HCT116 (cell line): ENCODE measurements at places on chromosomes 13 and 19. TPM values are rescaled to one million over a fixed set of nuclear protein-coding genes. Genes with fewer than 3 reads are reported as not detected.

SULT2B1 gene
- 4.8 TPM for total RNA-seq

LMTK3 gene
- 19.9 TPM for total RNA-seq

TRAPPC6A gene
- total RNA-seq: 26.9 TPM

TPGS1 gene
- 19.1 TPM for total RNA-seq

TEX101 gene
- total RNA-seq: not detected

SLC44A2 gene
- total RNA-seq: 90.9 TPM

F10 gene
- total RNA-seq: 4.0 TPM

KDELR1 gene
- total RNA-seq: 212 TPM

GRCh38 chr19:53994811-53995210 is 3.4 kb downstream of the CACNG6 start:
- peaks cover 14% of the 10 kb centered on the region; the same call in 1 of the 2 replicates for H3K4me1 ChIP-seq
- no peaks in the 10 kb centered on the region for H3K27me3 ChIP-seq
- H3K27ac ChIP-seq: no peak overlapping the region
- no peak overlapping the region for H3K4me3 ChIP-seq
- H3K36me3 ChIP-seq: no peaks in the 10 kb centered on the region

DNA sequence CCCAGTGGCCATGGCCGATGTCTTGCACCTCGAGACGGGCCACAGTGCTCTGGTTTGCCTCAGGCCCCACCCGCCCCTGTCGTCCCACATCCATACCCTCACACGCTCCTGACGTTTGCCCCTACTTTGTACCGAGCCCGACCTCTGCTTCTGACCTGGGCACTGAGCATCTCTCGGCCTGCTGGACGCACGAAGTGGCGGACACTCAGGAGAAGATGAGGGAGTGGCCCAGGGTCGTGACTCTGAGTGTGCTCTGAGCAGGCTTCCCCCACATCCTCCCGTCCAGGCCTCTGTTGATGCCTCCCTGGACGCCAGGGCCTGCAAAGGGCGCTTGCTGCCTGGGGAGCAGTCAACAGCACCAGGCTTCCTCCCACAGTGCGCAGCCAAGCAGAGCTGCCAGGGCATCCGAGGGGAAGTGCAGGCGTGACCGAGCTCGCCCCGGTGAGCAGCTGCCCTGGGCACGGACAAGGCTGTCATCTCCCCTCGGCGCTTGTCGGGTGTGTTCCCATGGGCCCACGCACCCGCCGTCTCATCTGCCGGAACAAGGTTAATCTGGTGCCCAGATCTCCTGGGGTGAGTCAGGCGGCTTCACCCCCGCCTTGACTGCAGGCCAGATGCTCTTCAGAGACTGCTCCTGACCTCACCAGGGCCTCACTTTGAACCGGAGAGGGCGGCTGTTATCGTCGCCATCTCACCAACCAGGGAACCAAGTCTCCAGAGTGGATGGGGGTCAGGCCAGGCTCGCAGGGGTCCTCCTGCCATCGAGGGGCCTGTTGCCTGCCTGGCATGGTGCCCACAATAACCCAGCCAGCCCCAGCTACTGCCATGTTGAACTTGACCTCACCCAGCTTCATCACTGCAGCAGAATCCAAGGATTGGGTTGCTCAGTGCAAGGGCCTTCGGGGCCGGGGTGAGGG is 27.2 kb downstream of the COMP start:
- peaks cover 38% of the 10 kb centered on the region for H3K4me1 ChIP-seq
- H3K27ac ChIP-seq: peak overlapping the region; percentile 15; the same call in 1 of the 2 replicates
- no peak for DNase-seq
- peak overlapping the region; percentile 22; the same call in 1 of the 2 replicates for H3K4me3 ChIP-seq
- no peaks in the 10 kb centered on the region for H3K36me3 ChIP-seq

- H3K27me3 ChIP-seq: no peaks in the 10 kb centered on the region
- H3K36me3 ChIP-seq: no peaks in the 10 kb centered on the region
Measured at GRCh38 chr13:72165276-72165675, 298.3 kb upstream of the DACH1 start.

DNA sequence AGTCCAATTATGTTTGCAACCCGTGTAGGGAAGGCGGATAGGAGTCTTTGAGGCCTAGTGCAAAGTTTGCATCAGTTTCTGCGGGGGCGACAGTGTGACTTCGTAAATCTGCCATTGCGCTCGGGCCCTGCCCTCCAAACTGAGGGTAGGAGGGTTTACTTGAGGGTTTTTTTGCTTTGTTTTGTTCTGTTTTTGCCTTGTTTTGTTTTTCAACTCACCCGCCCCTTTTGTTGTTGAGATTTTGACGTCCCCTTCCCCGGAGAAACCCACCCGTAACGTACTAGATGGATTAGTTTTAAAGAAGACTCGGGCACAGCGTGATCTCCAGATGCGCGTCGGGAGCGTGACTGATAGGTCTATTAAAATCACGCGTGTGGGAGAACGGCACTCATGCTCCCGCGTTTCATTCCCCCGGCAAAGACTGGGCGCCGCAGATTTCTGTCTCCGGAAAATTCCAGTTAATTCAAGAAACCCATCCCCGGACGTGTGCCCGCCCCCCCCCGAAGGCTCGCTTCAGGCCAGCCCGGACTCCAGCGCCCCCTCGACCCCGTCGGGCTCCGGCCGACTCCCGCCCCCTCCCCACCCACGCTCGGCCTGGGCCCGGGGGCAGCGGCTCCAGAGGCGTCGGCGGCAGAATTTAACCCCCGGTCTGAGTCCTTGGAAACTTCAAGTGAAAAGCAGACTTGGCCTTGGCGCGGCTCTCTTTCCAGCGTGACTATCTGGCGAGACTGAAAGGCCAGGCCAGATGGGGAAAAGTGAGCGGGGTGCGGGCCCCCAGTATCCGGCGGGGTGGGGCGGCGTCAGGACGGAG is 5.0 kb downstream of the SOX1 start:
- DNase-seq: no peak
- H3K36me3 ChIP-seq: no peaks in the 10 kb centered on the region
- no peak overlapping the region for H3K4me3 ChIP-seq
- no peak overlapping the region for H3K27ac ChIP-seq
- H3K27me3 ChIP-seq: no peaks in the 10 kb centered on the region
- H3K4me1 ChIP-seq: no peaks in the 10 kb centered on the region

GRCh38 chr13:80161219-80161618 is 179.7 kb downstream of the SPRY2 start:
- no peaks in the 10 kb centered on the region for H3K27me3 ChIP-seq
- H3K36me3 ChIP-seq: no peaks in the 10 kb centered on the region
- H3K27ac ChIP-seq: no peak overlapping the region
- no peak for DNase-seq
- no peak overlapping the region for H3K4me3 ChIP-seq
- no peaks in the 10 kb centered on the region for H3K4me1 ChIP-seq

DNA sequence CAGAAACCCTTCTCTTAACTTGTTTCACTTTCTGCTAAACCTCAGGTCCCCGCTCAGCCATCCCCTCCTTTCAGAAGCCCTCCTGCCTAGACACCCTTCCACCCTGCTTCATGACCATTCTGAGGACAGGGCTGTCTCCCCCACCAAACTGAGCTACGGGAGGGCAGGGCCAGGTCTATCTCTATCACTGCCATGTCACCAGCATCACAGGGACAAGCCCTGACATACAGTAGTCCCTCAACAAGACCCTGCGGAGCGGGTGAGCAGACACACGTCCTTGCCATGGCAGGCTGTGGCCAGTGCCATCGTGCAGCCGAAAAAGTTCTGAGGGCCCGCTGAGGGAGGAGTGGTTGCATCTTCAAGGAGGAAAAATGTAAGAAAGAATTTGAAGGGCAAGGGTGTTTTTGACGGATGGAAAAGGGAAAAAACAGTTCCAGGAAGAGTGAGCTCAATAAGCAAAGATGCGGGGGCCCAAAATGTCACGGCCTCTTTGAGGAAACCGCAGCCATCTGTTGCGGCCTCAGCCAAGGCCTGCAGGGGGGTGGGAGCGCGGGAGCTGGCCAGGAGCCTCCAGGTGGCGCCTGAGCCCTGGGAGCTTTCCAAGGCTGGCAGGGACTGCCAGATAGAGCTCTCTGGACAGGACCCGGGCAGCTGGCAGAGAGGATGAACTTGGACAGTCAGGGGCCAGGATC is 8.1 kb downstream of the PTGIR start:
- peaks cover 26% of the 10 kb centered on the region for H3K4me1 ChIP-seq
- peak; percentile 49 for DNase-seq
- no peak overlapping the region for H3K27ac ChIP-seq
- no peak overlapping the region for H3K4me3 ChIP-seq

DNA sequence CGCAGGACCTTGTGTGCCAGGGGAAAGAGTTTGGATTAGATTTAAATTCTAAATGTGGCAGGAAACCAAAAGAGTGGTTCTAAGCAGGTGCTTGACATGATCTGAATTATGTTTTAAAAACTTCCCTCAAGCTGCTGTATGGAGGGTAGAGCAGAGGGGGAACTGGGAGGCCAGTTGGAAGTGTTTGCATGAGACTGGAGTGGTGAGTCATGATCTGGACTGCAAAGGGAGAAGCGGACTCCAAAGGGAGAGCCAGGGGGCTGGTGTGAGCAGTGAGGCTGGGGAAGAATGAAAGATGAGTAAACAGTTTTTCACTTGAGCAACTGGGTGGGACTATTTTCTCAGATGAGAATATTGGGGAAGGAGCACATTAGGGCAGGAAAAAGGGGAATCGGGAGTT is 206.1 kb downstream of the DNAJC15 start:
- no peak overlapping the region for H3K4me3 ChIP-seq
- no peaks in the 10 kb centered on the region for H3K27me3 ChIP-seq
- no peak for DNase-seq
- no peaks in the 10 kb centered on the region for H3K36me3 ChIP-seq

DNA sequence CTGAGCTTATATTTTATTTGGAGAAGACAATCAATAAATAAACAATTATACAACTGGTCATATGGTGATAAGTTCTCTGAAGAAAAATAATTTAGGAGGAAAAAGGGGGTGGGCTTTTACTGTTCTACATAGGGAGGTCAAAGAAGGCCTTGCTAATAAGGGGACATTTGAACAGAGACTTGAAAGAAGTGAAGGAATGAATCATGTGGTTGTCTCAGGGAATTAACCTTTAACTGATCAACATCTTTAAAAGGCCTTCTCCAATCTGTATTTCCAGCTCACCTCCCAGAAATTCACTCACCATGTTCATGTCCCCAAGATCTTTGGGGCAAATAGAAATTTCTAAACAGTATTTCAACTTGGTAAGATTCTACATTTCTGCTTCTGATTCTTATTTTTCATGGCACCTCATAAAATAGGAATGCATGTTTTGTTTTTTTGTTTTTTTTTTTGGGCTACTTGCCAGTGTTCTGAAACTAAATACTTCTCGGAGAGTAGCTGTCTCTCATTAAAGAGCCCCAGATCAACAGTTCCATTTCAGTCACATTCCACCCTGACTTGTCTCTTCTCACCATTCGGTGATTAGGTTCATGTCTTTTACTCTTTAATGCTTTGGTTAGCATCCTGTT is 19.2 kb upstream of the LPAR6 start:
- H3K4me3 ChIP-seq: no peak overlapping the region
- H3K27ac ChIP-seq: no peak overlapping the region
- no peaks in the 10 kb centered on the region for H3K36me3 ChIP-seq
- 0 out of 2 replicates have a peak, but pooled peaks cover 3% of the 10 kb centered on the region for H3K4me1 ChIP-seq

- no peaks in the 10 kb centered on the region for H3K36me3 ChIP-seq
- no peak overlapping the region for H3K4me3 ChIP-seq
- no peaks in the 10 kb centered on the region for H3K4me1 ChIP-seq
- no peak for DNase-seq
Measured at GRCh38 chr19:30778061-30778460, 405.9 kb downstream of the ZNF536 start.

- no peaks in the 10 kb centered on the region for H3K27me3 ChIP-seq
- H3K27ac ChIP-seq: no peak overlapping the region
- DNase-seq: no peak
- H3K36me3 ChIP-seq: no peaks in the 10 kb centered on the region
- no peaks in the 10 kb centered on the region for H3K4me1 ChIP-seq
- no peak overlapping the region for H3K4me3 ChIP-seq
Measured at GRCh38 chr13:59247171-59247570, 916.6 kb downstream of the DIAPH3 start.

- H3K4me1 ChIP-seq: no peaks in the 10 kb centered on the region
- no peak overlapping the region for H3K4me3 ChIP-seq
- no peak overlapping the region for H3K27ac ChIP-seq
- no peak for DNase-seq
- no peaks in the 10 kb centered on the region for H3K27me3 ChIP-seq
Measured at GRCh38 chr19:30731591-30731990, 359.4 kb downstream of the ZNF536 start.

DNA sequence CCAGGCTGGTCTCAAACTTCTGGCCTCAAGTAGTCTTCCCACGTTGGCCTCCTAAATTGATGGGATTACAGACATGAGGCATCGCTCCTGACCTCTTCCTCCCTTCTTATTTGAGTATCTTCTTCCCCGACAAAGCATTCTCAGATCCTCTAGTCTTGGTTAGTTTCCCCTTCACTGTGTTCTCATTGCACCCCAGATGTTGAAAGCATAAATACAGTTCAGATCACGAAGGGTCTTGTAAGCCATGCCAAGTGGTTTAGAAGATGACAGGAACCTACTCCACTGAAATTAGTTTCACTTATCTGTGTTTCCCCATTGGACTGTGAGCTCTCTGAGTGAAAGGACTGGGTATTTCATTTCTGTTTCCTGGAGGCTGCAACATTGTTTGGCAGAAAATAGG is 100.7 kb downstream of the DGKH start:
- H3K36me3 ChIP-seq: no peaks in the 10 kb centered on the region
- no peak overlapping the region for H3K27ac ChIP-seq
- no peak for DNase-seq
- no peaks in the 10 kb centered on the region for H3K27me3 ChIP-seq
- no peaks in the 10 kb centered on the region for H3K4me1 ChIP-seq

- no peaks in the 10 kb centered on the region for H3K27me3 ChIP-seq
- DNase-seq: no peak
- no peak overlapping the region for H3K27ac ChIP-seq
Measured at GRCh38 chr13:32676242-32676641, 90.0 kb downstream of the PDS5B start.

DNA sequence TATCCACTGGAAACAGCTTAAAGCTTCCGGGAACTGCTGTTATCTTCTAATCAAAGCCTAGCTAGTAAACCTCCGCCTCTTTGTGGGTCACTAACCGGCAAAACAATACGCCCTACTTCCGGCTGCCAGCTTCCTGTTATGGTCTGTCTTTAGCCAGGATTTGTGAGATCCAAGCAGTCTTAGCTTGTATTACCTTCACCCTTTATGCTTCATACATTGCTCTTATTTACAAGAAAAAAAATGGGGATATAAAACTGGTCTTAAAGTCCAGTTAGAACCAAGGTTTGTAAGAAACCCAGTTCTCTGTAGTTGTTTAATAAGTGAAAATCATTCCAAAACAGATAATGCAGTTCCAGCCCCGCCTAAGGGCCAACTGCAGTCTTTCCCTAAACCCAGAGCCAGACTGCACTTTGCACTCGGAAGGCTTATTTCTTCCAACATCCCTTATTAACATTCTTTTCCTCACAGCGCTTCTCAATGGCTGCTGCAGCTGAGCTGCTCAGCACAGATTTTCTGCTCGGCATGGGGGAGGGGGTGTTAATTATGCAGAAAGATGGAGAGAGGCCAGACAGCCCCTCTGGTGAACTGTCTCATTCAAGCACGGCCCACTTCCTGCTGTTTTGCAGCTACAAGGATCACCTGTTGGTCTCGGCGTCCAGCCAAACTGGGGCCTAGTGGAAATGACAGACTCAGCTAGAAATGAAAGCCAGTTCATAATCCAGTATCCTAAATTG is 368.4 kb downstream of the KLF12 start:
- no peak overlapping the region for H3K4me3 ChIP-seq
- no peaks in the 10 kb centered on the region for H3K36me3 ChIP-seq
- no peak overlapping the region for H3K27ac ChIP-seq
- DNase-seq: no peak
- H3K27me3 ChIP-seq: no peaks in the 10 kb centered on the region

- no peaks in the 10 kb centered on the region for H3K27me3 ChIP-seq
- no peak overlapping the region for H3K27ac ChIP-seq
- no peak for DNase-seq
- no peaks in the 10 kb centered on the region; the same call in 1 of the 2 replicates for H3K36me3 ChIP-seq
Measured at GRCh38 chr13:49140910-49141611, 79.1 kb upstream of the MLNR start.
